Endodermal cell (in vitro differentiated cells): ENCODE measurements at places on chromosomes 1 and 21. TPM values are rescaled to one million over a fixed set of nuclear protein-coding genes. Genes with fewer than 3 reads are reported as not detected.

The PLOD1 gene
- 77.6 and 81.8 TPM in 2 replicates for total RNA-seq

GRCh38 chr1:29120947-29121485 is 2.7 kb downstream of the TMEM200B start:
- peak; percentile 94 for DNase-seq

DNA sequence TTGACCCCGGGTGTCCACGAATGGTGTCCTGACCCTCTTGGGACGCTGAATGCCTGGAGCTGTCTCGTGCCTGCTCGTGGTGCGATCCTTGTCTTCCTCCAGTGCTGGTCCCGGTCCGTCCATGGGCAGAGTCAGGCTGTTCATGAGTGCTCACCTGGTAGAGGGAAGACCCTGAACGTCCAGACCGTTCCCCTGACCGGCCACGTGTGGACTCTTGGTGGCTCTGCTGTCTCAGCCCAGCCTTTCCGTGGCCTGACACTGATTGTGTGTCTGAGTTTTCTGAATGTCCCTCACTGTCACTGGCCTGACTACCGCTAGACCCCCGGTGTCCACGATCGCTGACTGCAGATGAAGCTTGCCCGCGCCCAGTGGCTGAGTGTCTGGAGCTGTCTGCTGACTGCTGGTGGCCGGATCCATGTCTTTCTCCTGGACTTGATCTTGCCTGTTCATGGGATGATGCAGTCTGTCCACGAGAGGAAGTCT is 11.7 kb downstream of the FLG start:
- DNase-seq, result no peak

The PSMD4 gene
- total RNA-seq, result 168 to 209 TPM (median 205 TPM) in 3 replicates

The TDRD5 gene
- total RNA-seq, result 0.18 and 0.29 TPM in 2 replicates

DNA sequence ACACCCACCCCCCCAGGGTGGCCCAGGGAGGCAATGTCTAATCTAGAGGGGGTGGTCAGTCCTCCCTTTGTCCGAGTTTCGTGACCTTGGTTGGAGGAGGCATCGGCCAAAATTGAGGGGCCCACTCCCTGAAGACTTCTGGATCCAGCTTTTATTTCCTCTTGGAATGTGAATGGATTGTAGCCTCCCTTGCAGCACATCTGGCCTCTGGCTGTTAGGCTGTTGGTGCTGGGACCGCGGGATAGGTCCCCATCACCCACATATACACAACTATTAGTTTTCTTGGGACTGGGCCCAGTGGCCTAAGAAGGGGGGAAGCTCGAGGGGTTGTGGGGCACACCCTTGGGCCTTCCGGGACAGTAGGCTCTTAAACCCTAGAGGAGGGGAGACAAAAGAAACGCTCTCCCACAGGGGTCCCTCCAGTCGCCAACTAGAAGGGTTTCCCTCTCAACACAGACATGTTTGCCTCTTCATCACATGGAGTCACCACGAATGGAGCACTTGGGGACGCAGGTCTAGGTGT is 2.5 kb downstream of the LHX4 start:
- no peak for DNase-seq

The MMEL1 gene
- total RNA-seq, result 0.42 and 0.45 TPM in 2 replicates

GRCh38 chr1:73832276-73833181 is 365.4 kb downstream of the LRRIQ3 start:
- no peak for DNase-seq

DNA sequence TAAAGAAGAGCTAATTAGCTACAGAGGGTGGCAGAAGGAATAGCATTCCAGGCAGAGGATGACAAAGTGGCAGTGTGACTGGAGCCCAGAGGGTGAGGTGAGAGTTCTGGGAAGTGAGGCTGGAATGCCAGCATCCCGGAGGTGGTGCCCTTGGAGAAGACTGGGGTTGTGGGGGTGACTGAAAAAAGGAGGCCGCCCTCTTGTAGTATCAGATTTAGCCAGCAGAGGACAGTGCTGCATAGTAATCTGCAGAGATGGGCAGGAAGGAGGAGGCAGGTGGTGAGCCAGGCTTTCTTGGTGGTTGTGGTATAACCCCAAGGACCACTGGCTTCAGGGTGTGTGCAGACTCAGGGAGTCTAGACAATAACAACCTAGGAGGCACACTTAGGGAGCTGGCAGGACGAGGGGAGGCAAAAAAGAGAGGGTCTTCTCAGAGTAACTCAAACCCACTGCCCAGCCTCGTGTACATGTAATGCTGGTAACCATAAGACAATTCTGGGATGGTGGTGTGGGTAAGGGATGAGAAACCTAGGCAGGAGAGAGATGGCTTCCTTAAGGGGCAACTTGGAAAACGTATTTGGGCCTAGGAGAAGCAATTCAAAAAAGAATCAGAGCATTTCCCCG is 30.5 kb downstream of the MROH7 start:
- DNase-seq, result peak; percentile 94

DNA sequence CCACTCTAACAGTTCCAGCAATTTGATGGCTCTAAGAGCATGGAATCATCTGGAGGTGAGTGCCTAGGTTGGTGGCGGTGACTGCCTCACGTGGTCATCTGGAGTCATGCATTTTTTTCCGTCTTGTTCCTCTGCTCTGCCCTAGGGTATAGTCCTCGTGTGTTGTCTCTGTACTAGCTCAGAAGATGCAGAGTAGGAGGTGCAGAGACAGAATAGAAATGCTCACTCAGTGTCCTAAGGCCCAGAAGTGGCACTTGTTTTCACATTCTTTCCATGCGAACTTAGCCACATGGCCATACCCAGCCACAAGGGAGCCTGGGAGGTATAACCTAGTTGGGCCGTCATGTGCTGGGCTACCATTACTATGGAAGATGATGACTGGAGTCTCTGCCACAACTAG is 30.3 kb downstream of the DYRK1A start:
- DNase-seq, result no peak

- DNase-seq, result no peak
Observed at GRCh38 chr1:94050254-94050653, 70.7 kb downstream of the ABCA4 start.

- peak; percentile 63 for DNase-seq
Observed at GRCh38 chr1:157504646-157505045, 47.7 kb downstream of the FCRL5 start.

DNA sequence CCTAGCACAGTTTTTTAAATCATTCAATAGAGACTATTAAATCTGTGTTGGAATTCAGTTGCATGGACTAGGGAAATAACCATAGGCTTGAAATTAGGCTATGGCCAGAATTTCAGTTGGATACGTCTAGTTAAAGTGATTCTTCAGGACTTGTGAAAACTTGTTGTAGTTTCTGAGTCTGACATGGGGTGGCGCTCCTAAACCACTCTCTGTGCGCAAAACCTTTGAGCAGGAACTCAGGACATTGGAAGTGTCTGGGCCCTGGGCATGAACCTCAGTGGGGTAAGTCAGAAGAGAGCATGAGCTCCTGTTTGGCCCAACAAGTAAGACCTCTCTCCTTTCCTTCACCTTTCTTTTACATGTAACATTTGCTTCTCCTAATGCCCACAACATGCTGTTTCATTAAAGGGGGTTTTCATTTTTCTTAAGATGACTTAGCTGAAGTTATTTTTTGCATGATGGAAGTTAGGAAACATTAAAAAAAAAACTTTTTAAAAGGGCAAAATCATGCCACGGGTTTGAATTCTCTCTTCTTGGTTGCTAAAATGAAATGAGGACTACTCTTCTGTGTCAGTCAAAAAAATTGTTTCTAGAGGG is 17.1 kb upstream of the CCDC190 start:
- DNase-seq, result peak; percentile 92

GRCh38 chr1:154502066-154502743 is at the start of the genes SHE and TDRD10:
SHE (minus strand) TSS chr1:154502412; CDS start chr1:154502026, 386 bp downstream.
TDRD10 (plus strand) TSS chr1:154502219; CDS start chr1:154506904, 4,685 bp downstream.
- DNase-seq, result peak; percentile 70

DNA sequence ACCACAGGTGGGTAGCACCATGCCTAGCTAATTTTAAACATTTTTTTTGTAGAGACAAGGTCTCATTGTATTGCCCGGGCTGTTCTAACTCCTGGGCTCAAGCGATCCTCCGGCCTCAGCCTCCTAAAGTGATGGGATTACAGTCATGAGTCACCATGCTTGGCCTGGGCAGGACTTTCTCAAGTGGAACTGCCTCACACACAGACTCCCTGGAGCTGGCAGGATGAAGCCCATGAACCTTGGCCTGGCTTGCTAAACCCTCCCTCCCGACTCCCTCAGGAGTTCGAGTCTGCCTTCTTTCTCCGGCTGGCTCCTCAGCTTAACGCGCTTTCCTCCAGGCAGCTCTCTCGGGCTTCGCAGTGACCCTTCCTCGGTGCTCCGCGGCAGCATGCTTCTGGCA is 7.7 kb upstream of the ECE1 start:
- DNase-seq, result no peak

The CHRM3 gene
- 1.8 to 2.3 TPM (median 2.0 TPM) in 3 replicates for total RNA-seq

DNA sequence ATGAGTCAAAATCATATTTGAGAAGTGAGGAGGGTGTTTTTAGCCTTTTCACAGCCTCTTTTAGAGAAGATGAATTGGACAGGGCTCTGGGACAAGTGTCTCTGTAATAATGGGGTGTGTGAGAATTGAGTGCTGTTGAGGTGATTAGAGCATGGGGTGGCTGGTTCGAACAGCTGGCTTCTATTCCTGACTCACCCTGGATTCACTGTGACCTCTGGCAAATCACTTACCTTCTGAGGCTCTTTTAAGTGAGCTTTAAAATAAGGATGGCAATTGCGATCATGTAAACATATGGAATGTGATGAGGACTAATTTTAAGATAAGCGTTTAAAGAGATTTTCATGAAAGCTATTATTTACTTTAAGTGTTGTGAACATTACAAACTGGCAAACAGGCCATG is 243.4 kb downstream of the ADGRL2 start:
- no peak for DNase-seq

The NBPF20 gene
- total RNA-seq, result 2.5 to 8.3 TPM (median 6.9 TPM) in 3 replicates

DNA sequence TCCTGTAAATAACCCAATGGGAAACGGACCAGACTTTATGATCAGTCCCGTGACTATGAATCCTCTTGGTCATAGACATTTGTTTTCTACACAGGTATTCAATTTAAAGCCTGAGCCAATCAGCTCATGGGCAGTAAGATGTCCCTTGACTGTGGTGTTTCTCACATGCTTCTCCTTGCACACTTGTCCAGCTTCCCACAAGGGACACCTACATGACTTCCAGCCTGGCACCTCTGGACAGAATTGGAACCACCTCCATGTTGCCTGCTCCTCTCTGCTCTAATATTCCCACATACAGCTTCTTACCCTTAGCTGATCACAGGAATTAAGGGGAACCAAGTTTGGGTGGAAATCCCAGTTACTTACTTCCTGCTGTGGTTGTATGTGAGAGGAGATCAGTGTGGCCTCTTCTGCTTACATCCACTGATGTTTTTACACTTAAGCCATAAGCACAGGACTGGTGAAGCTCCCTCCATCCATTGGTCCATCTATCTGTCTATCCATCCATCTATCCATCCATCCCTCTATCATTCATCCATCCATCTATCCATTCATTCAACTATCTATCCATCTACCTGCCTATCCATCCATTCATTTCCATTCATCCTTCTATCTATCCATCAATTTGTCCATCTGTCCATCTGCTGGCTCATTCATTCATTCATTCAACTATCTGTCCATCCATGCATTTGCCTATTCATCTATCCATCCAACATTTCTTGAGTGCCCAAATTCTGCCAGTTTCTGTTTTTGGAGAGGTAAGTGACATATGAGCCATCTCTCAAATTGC is 16.4 kb downstream of the RUNX1 start:
- no peak for DNase-seq
